Activated naive CD8-positive, alpha-beta T cell treated with anti-CD3 and anti-CD28 coated beads, Interleukin-2, amount 50 U/mL, for 24 hours (primary cell): ENCODE measurements at places on chromosomes 6 and 20.

DNA sequence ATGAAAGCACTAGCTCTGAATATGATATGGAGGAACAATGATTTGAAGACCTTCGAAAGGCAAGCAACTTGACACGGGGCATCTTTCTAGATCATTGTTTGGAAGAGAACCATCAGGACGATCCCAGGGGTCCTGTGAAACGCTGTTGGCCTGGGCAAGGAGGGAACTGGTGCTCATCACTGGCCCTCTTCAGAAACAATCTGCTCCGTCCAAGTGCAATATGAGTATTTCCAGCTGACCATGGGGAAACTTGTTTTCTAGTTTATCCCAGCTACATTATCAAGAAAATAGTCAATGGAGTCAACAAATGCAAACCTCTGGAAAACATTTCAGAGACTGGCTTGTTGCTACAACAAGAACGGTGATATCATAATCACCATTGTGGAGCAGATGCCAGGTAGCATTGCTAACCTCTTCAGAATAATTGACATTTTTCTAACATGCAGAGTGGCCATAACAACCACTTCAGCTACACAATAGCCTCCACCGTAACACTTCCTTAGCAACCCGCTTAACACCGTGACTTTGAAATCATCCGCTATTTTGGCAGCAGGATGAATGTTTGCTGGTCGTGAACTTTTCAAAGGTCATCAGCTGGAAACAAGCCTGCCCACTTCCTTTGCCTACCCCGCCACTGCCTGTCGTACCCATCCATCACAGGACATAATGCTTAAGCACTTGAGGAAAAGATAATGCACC is 112.0 kb upstream of the PDE10A start:
- peak; percentile 3 for DNase-seq

- DNase-seq, result no peak
Measured at GRCh38 chr6:49698478-49698877, 14.9 kb downstream of the CRISP2 start.

DNA sequence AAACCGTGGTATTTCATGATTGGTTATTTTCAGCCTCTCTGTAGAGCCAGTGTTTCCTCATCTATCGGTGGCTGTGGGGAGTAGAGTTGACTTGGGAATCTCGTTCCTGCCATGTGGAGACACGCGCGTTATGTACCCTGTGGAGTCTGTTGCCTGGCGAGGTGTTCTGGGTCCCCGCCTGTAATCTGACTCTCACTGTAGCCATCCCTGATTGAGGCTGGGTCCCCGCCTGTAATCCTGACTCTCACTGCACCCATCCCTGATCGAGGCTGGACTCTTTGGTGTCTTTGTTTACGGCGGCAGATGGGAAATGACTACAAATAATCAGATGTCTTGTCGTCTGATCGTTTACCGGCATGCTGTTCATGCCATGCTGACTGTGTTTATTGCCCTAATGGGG is 153.9 kb downstream of the DTNBP1 start:
- DNase-seq, result no peak

DNA sequence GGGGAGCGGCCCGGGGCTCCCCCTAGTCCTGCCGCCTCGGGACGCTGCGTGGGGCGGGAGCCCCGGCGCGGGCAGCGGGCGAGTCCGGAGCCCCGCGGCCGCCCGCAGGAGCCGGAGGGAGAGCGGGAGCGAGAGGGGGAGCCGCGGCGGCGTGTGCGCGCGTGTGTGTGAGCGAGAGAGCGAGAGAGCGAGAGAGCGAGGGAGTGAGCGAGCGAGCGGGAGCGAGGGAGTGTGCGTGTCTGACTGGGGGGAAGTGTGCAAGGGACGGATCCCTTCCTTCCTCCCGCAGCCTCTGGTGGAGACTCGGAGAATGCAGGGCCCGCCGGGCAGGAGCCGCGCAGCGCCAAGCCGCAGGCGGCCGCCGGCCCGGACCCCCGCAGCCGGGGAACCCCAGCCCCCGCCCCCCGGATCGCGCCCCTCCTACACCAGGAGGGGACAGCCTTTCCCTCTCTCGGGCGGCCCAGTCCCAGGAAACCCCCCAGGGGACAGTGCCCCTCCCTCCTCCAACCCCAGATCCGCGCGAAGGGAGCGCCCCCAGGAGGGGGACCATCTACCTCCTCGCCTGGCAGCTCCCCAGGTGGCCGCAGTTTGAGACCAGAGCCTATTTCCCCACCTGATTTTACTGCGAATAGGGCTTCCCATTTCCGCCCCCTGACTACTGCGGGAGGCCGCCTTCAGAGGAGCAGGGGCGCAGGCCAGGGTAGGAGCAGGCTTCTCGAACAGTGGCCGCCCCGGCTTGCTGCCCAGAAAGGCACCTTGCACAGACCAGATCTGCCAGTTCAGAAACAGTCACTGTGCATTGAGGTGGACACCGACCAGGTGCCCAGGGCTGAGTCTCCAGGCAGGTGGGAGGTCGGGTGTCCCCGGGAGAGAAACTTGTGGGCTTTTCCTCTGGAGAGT is at the start of gene CDH22:
Gene CDH22, minus strand, starts transcription at position 241 of the 900 bp plus-strand sequence. CDS start 57,204 bp downstream, outside the sequence.
- DNase-seq, result peak; percentile 44

GRCh38 chr6:50608421-50608820 is 104.9 kb upstream of the TFAP2D start:
- DNase-seq, result no peak

GRCh38 chr6:1890071-1890470 is 280.4 kb downstream of the FOXC1 start:
- DNase-seq, result peak; percentile 5

- no peak for DNase-seq
Measured at GRCh38 chr6:141824350-141824749, 308.4 kb upstream of the GJE1 start.

DNA sequence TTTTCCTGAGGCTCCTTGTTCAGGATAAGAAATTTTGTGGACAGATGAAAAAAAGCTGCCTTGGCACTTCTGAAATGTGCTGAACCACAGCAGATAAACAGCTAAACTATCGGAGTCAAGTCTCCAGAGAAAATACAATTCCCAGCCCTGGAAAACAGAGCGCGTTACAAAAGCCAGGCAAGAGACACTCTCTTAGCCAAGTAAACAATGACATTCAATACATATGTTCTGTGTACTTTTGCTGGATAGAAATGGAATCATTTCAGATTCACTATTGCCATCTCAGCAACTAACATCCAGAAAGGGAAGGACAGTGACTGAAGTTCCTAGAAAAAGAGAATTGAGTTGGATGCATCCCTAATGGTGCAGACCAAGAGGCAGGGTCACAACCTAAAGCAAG is 196.8 kb upstream of the NRSN1 start:
- no peak for DNase-seq

- DNase-seq, result no peak
Measured at GRCh38 chr20:21622097-21622857, 83.2 kb upstream of the PAX1 start.

GRCh38 chr6:96899019-96899418 is 1.3 kb upstream of the NDUFAF4 start:
- DNase-seq, result no peak

DNA sequence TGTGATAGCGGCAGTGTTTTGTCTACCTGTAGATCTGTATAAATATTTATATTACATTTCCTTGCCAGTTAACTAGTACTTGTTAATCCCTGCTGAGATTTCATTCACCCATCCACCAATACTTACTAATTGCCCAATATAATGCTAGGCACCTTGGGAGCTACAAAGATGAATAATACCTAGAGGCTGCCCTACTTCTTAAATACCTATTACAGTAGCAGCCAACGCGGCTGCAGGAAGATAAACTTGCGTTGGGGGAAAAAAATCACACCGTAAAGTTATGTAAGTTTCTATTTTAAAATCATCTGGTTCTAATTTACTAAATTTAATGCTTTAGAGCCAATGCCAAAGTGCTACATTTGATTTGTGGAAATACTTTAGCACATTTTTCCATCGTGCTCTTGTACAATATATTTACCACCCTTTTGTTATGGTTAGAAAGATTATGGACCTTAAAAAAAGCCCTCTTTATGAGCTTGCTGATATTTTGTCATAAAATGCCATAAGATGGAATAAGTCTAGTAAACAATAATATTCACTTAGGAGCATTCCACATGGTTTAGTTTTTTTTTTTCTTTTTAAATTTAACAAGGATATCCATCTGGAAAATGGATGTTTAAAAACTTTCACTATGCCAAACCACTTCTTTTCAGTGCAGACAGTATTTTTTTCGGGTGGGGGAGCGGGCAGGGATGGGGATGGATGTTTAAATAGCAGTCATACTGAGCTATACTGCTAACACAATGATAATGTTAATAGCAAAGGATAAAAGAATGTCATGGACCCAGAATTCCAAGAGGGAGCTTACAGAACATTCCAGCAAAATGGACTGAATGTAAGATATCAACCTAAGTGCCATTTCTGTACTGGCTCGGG is 13.2 kb upstream of the NEDD9 start:
- no peak for DNase-seq

DNA sequence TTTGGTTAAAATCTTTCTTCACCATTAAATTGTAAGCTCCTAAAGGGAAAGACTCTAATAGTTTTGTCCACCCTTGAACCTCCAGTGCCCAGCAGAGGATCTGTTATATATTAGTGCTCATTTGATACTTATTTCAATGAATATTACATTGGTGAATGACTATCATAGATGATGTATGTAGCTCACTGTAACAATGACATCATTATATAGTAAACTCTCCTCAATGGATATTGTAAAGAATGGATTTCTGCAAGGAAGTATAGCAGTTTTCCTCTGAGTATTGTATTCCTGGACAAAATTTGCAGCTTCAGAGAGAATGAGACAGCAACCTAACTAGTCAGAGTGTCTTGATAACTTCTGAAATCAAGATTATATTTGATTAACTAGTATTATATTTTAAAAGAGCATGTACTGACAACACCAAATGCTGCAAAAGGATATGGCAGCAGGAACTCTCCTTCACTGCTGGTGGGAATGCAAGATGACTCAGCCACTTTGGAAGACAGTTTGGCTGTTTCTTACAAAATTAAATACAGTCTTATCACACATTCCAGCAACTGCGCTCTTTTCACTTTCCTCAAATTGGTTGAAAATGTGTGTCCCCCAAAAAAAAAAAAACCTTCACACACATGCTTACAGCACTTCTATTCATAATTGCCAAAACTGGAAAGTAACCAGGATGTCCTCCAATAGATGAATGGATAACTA is 189.8 kb upstream of the OPRM1 start:
- no peak for DNase-seq
